Stimulated activated CD8-positive, alpha-beta memory T cell treated with anti-CD3 and anti-CD28 coated beads, Interleukin-4, amount 100 ng/mL, for 48 hours (primary cell): ENCODE measurements at places on chromosomes 12 and 14.

- no peak for DNase-seq
Measured at GRCh38 chr12:110766311-110767154, 23.8 kb upstream of the PPP1CC start.

- no peak for DNase-seq
Measured at GRCh38 chr12:101076921-101077320, 133.1 kb downstream of the SLC5A8 start.

- no peak for DNase-seq
Measured at GRCh38 chr14:23033801-23034497, 751 bp downstream of the PSMB5 start.

GRCh38 chr14:65357113-65357512 is 55.4 kb upstream of the FUT8 start:
- DNase-seq: no peak

DNA sequence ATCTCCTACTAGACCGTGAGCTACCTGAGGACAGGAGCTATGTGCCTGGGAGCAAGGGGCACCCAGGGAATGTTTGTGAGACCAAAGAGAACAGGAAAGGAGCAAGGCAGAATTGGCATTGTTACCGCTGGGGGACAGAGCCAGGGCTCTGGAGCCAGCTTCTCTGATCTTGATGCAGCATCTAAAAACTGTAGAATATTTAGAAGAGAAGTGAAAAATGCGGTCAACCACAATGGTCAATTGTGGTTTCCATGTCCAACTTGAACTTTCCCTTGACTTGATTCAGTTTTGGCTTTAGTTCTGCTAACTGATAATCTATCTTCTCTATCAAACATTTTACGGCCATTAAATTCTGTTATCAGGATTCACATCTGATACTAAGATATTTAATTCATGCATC is 201.2 kb downstream of the ANO4 start:
- no peak for DNase-seq

- DNase-seq: no peak
Measured at GRCh38 chr12:25365340-25365730, 114.6 kb upstream of the KRAS start.

DNA sequence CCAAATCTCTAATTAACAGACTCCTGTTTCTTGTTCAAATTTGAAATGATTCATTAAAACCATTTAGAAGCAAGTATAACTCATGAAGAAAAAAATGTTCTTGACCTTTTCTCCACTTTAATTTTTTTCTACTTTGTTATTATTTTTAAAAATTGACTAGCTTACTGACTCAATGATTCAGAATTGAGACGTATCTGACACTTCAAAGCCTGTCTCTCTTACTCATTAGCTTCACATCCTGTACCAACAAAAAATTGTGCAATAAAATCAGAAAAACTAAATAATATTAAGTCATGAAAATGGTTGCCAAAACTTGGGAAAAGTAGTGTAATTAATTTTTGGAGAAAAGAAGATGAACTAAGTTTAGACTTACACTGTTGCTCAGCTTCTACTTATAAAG is 331.2 kb downstream of the SLC16A7 start:
- DNase-seq: no peak

- DNase-seq: no peak
Measured at GRCh38 chr14:75361751-75362433, 65.9 kb upstream of the JDP2 start.

GRCh38 chr12:130983328-130984017 is 29.8 kb downstream of the ADGRD1 start:
- DNase-seq: no peak
